Cortex of kidney (tissue), 1 donor: ENCODE measurements at places on chromosomes 12 and 14.

DNA sequence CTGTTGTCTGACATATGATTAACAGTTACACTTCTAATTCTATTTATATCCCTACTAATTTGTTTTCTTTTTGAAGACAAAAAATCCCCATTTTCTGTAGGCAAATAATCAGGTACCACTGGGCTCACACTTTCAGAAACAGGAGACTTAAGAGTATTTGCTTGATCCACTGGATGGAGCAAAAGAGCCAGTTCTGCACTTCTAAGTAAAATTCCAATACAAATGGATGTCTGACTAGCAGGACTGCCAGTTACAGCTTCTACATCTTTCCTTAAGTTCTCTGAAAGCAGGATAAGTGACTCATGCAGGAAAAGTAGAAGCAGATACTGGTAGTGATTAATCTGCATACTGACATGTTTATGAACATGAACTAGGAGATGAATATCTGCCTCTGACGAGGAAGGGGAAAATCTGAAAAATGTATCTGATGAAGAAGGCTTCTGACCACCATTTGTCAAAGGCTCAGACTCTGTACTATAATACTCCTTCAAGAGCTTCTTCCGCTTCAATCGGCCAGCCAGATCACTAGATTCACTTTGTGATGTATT is 73.8 kb upstream of the ANKS1B start:
- no peak for DNase-seq

- no peak for DNase-seq
Observed at GRCh38 chr12:66552716-66553115, 126.2 kb downstream of the GRIP1 start.

DNA sequence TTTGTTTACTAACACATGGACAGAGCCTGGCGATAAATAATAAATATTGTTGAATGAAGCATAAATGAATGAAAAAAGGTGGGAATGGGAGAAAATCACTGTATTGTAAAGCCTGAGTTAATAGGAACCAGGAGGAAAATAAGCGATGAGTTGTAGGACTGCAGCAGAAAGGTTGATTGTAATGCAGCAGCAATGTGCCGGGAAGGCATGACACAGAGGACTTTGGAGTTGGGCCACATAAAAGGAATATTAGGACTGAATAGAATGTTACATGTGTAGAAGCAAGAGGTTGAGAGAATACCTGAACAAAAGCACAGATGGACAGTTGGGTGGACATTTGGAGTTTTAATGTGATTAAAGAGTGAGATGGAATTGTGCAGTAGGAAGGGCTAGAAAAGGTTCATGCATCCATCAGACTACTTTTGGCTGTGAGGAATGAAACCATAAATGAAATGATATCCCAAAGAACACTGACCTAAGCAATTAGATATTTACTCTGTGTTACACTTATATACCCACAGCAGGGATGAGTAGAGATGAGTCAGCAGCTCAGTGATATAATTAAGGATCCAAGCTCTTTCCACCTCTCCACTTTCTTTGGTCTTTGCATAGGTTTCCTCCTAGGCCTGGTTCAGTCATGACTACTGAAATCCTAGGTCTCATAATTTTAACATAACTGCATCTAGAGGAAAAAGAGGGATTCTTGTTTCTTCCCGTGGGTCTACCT is 55.4 kb downstream of the CCER1 start:
- DNase-seq = no peak

DNA sequence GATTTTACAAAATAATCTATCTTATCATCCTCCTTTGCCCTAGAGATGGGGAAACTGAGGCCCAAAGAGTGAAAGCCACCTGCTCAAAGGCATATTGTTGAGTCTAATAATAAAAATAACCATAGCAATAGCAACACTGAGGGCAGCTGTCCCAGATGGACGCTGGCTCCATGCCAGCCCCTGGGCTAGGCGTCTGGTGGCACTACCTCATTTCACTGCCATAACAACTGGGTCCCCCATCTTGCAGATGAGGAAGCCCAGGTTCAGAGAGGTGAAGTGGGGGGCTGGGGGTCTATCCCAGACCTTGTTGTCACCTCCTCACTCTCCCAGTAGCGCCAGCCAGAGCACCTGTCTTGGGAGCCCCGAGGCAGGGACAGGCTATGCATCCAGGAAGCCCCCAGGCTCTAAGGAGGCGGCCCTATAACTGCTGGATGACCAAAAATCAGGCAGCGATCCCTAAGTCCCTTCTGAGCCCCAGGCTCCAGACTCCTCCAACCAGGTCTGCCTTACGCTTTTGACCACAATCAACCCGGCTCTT is 12.8 kb downstream of the BDKRB2 start:
- DNase-seq = no peak

DNA sequence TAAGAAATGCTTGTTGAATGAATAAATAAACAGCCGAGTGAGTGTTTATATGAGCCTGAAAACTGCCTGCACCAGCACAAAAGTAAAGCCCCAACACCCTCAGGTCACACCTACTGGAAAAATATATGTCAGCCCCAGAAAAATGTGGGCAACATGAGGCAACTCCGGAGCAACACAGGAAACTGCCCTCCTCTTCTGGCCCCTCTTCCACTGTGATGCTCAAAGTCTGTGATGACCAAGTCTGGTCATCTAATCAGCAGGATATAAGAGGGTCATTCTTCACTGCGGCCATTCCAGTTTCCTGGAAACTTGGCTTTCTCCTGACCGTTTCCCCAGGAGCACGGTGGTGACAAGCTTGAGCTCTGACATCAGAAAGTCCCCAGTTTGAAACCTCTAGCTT is 159.6 kb upstream of the PZP start:
- DNase-seq = no peak

- no peak for DNase-seq
Observed at GRCh38 chr12:80708259-80708974, 983 bp downstream of the MYF6 start.

DNA sequence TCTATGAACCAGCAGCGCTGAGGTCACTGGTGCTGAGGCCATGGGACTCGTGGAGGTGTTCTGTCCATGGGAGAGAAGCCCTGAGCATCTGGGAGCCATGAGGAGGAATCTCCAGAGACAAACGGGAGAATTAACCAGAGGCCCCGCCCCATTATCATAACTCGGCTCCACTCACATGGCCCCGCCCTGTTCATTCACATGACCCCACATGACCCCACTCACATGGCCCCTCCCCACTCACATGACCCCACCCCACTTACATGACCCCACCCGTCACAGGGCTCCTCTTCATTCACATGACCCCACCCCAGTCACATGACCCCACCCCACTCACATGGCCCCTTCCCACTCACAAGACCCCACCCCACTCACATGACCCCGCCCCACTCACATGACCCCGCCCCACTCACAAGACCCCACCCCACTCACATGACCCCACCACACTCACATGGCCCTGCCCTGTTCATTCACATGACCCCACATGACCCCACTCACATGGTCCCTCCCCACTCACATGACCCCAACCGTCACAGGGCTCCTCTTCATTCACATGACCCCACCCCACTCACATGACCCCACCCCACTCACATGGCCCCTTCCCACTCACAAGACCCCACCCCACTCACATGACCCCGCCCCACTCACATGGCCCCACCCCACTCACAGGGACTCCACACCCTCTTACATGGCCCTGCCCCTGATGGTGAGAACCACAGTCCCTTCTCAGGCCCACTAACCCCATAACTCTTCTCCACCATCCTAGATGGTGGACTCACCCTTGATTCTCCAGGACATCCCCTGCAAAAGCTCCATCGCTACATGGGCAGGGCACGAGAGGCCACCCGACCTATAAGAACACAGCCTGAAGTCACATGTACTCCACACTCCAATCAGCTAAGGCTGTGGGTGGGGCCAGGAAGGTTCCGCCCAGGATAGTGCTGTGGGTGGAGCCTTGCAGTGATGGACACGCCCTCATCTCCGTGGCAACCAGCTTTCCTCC is 151.1 kb upstream of the SFSWAP start:
- no peak for DNase-seq

GRCh38 chr12:120413901-120414695 is 23.8 kb upstream of the COX6A1 start:
- DNase-seq = no peak

GRCh38 chr12:11812586-11813437 is 163.3 kb downstream of the ETV6 start:
- DNase-seq = no peak

DNA sequence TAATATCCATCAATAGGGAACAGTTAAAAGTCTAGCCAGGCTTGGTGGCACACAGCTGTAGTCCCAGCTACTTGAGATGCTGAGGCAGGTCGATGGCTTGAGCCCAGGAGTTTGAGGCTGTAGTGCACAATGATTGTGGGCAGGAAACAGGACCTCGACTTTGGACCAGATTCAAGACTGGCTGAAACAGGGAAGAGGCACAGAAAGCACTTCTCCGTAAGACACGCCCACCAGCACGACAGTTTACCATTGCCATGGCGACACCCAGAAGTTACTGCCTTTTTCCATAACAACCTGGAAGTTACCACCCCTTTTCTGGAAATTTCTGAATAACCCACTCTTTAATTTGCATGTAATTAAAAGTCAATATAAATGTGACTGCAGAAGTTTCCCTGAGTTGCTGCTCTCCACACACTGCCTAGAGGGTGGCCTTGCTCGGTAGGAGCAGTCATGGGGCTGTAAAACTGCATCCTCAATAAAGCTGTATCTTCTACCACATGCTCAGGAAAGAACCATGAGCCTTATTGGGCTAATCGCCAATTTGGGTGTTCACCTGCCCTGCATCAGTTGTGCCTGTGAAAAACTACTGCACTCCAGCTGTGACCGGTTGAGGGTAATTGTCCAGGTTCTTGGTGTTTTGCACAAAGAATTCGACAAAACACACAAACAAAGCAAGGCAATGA is 4.6 kb upstream of the LRRC23 start:
- no peak for DNase-seq

DNA sequence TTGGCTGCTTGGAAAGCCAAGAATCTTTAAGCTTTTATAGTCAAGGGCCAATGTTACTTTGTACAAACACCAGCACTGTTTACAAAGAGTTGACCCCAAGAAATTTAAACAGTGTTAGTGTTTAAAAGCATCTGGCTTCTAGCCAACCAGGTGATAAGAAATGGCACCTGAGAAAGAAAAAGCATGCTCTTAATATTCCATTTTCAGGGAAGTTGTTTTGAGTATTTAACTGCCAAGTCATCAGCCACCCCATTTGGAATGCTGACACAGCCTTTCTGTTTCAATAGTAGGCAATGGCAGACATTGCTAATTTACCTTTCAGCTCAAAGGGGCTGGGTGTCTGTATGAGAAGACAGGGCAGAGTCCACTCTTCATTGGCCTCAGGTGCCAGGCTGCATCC is 3.7 kb upstream of the SLC35F4 start:
- DNase-seq = no peak

DNA sequence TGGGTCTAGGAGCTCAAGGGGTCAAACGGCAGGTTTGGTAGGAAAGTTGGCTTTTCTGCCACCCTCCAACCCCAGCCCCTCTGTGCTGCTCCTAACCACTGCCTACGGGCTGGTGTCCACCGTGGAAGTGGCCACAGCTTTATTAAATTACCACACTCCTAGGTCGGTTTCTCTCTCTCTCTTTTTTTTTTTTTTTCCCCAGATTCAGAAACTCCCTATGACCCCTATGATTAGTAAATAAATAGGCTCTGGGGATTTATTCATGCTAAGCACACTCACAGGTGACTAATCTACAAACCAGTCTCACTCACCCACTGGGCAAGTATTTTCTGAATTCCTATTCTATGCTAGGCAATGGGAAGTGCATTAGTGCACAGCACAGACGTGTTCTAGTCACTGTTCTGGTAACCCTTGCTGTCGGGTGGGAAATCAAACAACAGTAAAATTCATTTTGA is 8.7 kb upstream of the DDX47 start:
- no peak for DNase-seq

DNA sequence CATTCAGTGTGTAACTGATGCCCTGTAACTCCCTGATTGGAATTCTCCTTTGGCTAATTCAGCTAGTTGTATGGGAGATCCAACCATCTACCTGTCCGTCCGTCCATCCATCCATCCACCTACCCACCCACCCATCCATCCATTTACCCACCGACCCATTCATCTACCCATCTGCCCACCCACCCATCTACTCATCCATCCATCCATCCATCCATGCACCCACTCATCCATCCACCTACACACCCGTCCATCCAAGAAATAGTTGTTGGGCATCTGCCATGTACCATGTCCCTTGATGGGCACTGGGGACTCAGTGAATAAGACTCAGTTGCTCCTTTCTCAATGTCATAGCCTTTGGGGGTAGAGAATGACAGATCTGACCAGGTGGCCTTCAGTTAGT is 48.1 kb downstream of the CCDC92 start:
- no peak for DNase-seq

- no peak for DNase-seq
Observed at GRCh38 chr14:104724981-104725771, 1.1 kb downstream of the ADSS1 start.

DNA sequence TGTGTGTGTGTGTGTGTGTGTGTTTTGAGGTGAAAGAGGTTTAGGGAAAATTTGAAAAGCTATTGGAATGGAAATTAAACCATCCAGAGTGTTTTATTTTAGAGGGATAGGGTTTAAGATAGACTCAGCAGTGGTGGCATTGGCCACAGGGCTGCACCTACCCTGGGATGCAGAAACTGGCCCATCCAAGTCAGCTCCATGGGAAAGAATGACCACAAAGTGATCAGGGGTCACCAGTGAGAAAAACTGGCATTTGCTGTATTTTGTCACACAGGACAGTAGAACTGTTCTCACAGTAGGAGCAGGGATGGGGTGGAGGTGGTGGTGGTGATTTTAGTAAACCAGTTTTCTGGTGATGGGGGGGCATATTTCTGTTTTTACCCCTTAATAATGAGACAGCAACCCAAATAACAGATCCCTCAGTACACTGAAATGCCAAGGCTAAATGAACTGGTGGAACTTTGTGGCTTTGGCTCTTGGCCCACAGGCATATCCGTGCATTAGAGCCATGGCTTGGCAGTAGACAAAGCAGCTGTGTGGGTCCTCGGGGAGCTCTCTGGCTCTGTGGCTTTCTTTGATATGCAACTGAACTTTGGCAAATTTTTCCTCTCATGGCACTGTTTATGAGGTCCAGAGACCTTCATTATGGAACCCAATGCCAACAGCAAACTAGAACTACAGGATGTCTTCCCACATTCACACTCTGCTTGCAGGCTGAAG is 348.3 kb downstream of the ZFP36L1 start:
- DNase-seq = no peak

DNA sequence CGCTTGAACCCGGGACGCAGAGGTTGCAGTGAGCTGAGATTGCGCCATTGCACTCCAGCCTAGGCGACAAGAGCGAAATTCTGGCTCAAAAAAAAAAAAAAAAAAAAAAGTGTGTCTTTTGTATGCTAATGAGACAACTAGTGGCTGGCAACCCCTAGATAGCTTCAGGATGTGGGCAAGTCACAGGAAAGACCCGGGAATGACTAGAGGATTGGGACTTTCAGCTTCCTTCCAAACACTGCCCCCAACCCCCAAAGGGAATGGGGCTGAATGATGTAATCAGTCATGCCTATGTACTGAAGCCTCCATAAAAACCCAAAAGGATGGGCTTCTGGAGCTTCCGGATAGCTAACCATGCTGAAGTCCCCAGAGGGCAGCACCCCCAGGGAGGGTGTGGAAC is 28.6 kb downstream of the USP44 start:
- no peak for DNase-seq
